ENCODE measurements at places on chromosomes 5 and 9. TPM values are rescaled to one million over a fixed set of nuclear protein-coding genes. Genes with fewer than 3 reads are reported as not detected.

DNA sequence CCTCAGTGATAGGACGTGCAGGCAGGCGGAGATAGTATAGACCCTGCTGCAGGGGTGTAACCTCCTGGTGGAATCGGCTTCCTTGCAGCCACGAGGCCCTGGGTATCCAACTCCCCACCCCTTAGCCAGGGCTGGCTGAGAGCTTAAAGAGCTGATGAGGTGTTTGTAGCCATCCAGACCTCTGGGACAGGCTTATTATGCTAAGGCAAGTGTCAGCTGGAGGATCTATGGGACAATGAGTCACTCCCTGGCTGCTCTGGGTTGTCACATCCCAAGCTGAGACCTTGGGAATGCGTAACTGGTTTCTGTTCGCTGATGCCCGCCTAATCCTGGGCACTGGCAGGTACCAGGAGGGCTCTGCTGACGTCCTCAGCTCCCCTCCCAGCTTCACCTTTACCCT, 38.9 kb downstream of the DAB2IP start:
- H3K4me1 ChIP-seq: peaks cover 23% of the 10 kb centered on the region
- no peak for DNase-seq
- no peak overlapping the region for H3K4me3 ChIP-seq
- H3K36me3 ChIP-seq: no peaks in the 10 kb centered on the region
- no peaks in the 10 kb centered on the region for H3K27me3 ChIP-seq

SMIM33 gene
- not detected for total RNA-seq

- DNase-seq: no peak
- H3K27me3 ChIP-seq: no peaks in the 10 kb centered on the region
- H3K4me3 ChIP-seq: peak overlapping the region; percentile 33
Observed at GRCh38 chr9:95870352-95870751, 5.1 kb upstream of the ERCC6L2 start.

GARIN3 gene
- not detected for total RNA-seq

TMEM215 gene
- total RNA-seq: 0.57 TPM

GRCh38 chr9:4077499-4078102, 222.3 kb downstream of the GLIS3 start:
- no peak overlapping the region for H3K4me3 ChIP-seq
- no peaks in the 10 kb centered on the region for H3K36me3 ChIP-seq
- peak; percentile 53 for DNase-seq
- no peaks in the 10 kb centered on the region for H3K4me1 ChIP-seq
- H3K27me3 ChIP-seq: no peaks in the 10 kb centered on the region

DNA sequence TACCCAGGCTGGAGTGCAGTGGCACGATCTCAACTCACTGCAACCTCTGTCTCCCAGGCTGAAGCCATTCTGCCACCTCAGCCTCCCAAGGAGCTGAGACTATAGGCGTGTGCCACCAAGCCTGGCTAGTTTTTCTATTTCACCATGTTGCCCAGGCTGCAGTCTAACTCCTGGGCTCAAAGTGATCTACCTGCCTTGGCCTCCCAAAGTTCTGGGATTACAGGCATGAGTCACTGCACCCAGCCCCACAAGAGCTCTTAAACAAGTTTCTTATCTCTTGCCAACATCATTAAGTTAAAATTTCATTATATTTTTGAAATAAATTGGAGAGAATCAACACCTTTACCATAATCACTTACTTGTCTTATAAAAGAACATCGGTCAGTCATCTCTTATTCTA, 280.3 kb downstream of the ARHGEF28 start:
- H3K27ac ChIP-seq: no peak overlapping the region
- H3K36me3 ChIP-seq: no peaks in the 10 kb centered on the region
- no peaks in the 10 kb centered on the region for H3K27me3 ChIP-seq

Data from neural crest cell (in vitro differentiated cells).